ENCODE measurements at places on chromosomes 4 and X.

DNA sequence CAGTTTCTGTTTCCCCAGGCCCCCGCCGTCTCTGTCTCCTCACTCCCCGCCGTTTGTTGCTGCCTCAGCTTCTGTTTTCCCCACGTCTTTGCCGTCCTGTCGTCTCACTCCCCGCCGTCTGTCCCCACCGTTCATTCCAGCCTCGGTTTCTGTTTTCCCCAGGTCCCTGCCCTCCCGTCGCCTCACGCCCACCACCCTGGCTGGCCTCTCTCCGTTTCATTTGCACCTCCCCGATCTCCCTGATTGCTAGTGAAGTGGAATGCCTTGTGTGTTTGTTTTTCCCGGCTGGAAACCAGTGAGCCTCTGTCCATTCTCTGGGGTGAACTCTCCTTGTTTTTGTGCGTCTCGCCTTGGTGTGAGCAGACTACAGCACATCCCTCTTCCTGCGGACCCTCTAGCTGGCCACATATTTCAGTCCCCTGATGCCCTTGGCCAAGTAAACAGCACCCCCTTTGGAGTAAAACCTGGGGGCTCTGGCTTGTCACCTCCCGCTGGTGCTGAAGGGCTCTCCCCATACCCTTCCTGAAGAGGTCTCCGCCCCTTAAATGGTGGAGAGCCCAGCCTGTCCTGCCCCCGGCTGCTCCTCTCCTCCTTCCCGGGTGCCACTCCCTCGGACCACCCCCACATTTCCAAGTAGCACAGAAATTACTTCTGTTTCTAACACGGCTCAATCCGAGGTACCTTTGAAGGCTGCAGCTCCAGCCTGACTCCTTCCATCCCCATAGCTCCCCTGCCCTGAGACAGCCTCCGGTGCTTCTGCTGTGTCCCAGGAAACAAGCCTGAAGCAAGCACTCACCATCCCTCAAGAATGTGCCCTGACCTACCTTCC, 13.2 kb downstream of the TMEM175 start:
- peak; percentile 37 for DNase-seq

DNA sequence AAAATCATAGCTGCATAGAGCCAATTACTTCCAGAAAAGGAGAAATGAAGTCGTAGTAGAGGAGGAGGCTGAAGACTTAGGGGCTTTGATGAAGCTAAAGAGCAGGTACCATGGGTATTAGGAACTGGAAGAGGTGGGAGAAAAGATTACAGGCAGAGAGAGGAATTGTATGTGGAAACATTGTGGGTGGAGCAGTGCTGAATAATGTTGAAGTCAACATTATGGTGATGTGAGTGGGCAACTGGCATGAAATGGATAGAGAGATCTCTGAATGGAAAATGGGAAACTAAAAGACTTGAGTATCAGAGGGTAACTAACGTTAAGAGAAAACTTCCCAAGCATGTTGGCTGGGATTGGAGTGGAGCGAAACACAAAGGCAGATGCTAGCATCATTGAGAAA, 92.5 kb downstream of the AREG start:
- DNase-seq = no peak

DNA sequence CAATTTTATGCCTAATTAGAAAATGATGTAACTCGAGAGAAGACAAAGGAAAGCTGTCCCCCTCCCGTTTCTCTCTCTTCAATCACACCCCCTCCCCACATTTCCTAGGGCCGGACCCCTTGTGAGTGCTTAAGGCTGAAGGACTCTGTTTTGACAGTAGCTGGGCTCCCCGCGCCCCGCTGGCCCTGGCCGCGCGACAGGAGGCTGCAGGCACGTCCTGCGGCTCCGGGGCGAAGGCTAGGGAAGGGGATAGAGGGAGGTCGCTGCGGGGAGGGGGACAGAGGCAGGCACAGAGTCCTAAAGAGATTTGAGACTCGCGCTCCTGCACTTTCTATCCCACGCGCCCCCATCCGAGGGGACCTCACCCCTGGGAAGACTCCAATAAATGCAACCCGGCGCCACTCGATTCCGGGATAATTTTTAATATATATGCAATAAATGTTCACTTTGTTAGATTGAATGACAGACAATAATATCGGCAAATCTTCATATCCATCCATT, 56.2 kb upstream of the TMEM33 start:
- DNase-seq = no peak

DNA sequence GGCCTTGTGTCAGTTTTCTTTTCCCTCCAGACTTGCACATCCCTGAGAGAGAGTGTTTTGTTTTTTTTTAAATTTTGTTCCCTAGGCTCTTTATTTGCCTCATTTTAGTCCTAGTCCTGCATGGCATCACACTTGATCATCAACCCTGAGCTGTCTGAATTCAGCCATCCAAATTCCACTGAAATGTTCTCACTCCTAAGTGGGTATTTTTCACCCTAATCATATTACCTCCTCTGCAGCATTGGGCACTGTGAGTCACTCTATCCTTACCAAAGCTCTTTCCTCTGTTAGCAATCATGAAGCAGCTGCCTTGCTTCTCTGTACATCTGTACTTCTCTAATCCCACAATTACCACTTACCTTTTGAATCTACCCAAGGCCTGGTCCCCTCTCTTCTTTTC, 356.6 kb upstream of the MAGEB2 start:
- no peak for DNase-seq

DNA sequence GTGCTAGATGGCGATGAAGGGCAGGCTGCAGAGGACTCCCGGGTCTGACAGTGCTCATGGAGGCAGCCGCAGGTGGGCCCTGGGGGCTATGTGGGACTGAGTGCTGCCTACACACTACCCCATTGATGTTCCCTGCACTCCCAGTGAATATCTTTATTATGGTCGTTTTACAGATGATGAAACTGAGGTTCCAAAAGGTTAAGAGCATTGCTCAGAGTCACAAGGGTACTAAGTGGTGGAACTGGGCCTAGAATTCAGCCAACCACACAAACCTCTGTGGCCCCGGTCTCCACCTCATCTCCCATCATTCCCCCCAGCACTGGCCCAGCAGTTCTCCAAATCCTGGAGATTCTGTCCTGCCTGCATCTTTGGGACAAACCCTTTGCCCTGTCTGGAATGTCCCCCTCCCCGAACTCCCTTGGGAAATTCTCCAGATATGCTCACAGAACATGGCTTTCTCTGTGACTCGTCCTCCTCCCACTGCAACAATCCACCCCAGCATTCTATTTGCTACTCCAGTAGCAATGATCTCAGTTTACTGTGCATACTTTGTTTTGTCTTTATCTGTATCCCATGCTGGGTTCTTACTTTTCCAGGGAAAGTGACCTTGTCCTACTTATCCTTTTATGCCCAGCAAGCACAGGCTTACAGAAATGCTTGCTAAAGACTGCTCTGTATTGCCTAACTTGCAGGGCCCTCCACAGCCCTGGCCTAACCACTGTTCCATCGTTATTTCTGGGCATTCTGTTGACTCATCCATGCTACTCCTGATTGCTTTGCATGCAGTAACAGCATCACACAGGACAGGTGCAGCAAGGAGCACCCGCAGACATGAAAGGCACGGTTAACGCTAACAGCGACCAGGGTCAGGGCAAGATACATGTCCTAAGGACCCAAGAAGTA, 14.0 kb downstream of the PNMA6F start:
- no peak for DNase-seq

DNA sequence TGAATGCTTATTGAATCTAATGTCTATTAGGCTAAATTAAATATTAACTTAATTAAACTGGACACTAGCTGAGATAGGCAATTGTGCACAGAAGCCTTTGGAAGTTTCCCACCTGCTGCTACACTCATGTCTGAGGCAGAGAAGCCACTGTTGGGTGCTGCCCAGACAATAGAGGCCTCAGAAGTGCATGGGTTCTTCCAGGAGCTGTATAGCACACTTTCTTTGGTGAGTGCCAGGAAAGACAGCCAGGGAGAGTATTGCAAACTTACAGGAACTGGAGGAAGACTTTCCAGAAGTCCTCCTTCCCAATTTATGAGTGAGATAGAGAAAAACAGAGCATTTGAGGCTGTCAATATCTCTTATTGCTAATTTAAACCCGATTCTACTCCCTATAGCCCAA, 89.9 kb downstream of the GPAT3 start:
- no peak for DNase-seq

DNA sequence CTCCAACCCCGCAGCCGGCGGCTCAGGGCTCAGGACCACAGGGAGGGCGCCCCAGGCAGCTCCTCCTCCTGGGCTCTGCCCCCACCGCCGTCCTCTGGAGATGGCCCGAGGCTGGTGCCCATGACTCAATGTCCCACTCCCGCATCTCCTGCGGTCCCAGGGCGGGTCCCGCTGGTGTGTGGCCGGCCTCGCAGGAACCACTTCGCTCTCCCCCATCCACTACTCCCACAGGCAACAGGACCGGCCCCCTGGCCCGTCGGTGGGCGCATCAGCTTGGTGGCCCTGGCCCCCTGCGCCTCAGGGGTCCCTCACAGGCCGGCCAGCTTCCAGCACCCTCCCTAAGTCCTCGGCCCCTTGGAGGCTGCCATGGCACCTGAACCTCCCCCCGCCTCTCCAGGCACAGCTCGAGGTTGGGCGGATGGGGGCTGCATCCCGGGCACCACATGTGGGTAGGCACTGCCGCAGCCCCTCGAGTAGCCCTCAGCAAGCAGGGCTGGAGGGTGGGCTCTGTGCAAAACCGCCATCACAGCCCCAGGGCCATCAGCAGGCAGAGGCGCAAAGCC, 22.8 kb upstream of the SPON2 start:
- DNase-seq = no peak

DNA sequence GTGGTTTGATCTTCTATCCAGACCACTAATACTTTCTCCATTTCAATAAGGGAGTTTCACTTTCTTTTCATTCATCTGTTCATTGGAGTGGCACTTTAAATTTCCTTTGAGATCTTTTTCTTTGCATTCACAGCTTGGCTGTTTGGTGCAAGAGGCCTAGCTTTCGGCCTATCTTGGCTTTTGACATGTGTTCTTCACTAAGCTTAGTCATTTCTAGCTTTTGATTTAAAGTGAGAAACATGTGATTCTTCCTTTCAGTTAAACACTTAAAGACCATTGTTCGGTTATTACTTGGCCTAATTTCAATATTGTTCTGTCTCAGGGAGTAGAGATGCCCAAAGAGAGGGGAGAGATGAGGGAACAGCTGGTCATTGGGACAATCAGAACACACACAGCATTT, 24.3 kb downstream of the CXCL13 start:
- no peak for DNase-seq

- DNase-seq = no peak
These were observed 35.7 kb downstream of the PACRGL start for GRCh38 chr4:20735931-20736330.

DNA sequence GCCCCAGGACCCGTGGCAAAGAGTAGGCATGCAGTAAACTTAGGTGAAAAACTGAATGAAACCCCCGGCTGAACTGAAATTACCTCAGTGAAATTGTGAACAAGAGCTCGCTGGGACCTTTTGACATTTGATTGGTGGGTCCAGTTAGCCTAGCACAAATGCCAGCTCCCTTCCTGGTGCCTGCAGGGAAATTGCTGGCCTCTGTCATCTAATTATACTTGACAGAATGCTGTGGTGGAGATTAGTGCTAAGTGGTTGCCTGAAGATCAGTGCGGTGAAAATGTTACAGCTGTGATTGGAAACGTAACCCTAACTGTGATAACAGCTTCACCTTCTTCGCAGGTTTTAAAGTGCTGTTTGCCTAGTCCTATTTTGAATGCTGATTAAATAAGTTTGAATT, 43.0 kb downstream of the ADD1 start:
- DNase-seq = no peak

- no peak for DNase-seq
These were observed 24.2 kb upstream of the SORCS2 start for GRCh38 chr4:7168106-7168505.

DNA sequence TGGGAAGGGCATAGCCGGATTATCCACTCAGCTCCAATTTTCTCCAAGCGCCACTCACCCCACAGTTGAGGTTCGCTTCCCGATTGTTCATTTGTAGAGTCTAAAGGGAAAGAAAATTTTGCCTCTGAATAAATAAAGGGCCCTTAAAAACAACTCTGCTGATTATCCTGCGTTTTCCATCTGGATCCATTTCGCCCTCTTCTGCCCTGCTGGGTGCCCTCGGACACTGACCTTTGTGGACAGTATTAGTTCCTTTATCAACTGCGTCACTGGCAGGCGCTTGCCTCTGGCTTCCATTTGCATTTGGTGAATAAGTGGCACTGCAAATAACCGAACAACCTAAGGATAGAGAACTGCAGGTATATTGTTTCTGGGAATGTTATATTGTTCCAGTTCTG, 10.1 kb downstream of the GSX2 start:
- DNase-seq = no peak

DNA sequence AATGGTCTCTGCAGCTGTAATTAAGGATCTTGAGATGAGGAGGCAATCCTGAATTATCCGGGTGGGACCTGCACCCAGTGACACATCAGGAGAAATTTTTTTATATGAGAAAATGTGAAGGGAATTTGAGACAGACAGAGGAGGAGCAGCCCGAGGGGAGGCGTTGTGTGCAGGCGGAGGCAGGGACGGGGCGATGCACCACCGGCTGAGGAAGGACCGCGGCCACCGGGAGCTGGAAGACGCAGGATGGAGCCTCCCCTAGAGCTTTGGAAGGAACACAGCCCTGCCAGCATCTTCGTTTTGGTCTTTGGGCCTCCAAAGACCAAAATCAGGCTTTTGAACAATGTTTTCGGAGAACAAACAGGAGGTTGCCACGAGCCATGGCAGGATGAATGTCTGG, 85.0 kb upstream of the ADRA2C start:
- no peak for DNase-seq

- DNase-seq = no peak
These were observed 22.9 kb upstream of the SOWAHD start for GRCh38 chrX:119735467-119735866.

- no peak for DNase-seq
These were observed 20.5 kb upstream of the CBR4 start for GRCh38 chr4:169030562-169030982.

DNA sequence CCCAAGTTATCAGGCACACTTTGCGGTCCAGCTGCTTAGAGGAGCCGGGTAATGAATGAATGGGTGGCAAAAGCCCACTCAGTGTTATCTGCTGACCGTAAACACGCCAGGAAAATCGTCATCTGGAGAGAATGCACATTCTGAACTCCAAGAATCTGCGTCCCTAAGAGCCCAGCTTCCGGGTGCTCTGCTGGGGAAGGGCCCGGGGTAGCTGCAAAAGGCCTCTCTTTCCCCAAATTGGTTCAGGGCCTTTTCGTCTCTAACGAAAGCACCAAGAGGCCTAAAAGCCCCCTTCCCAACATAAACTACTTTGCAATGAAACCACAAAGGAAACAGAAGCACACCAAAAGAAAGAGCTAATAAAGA, 1.6 kb upstream of the SFRP2 start:
- no peak for DNase-seq

DNA sequence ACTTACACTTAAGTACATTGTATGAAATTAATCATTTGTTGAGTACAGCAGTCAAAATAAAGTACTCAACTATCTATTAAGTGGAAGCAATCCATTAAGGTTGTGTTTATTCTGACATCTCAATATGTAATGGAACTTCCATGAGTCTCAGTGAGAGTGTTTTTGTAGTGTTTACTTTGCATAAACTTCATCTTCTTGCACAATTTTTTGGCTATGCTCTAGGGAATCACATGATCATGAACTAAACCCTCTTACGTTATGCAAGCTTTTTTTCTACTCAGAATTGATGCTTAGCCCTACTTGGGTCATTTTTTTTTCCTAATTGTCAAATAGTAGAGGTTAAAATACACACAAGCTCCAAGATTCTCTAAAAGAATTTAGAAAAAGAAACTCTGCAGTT, 21.1 kb upstream of the PIGA start:
- no peak for DNase-seq
